ENCODE measurements at places on chromosomes 1 and 21. TPM values are rescaled to one million over a fixed set of nuclear protein-coding genes. Genes with fewer than 3 reads are reported as not detected.

OR10K1 gene
- total RNA-seq: not detected

OXCT2 gene
- total RNA-seq: 2.1 TPM

- no peak for DNase-seq
- no peak overlapping the region for H3K4me3 ChIP-seq
- no peaks in the 10 kb centered on the region for H3K36me3 ChIP-seq
Observed at GRCh38 chr1:31299365-31299764, 2.5 kb downstream of the ZCCHC17 start.

GRCh38 chr1:4308806-4309205 is 345.6 kb upstream of the AJAP1 start:
- no peak for DNase-seq
- H3K27me3 ChIP-seq: no peaks in the 10 kb centered on the region
- H3K4me3 ChIP-seq: no peak overlapping the region
- H3K27ac ChIP-seq: no peak overlapping the region
- no peaks in the 10 kb centered on the region for H3K36me3 ChIP-seq
- H3K4me1 ChIP-seq: no peaks in the 10 kb centered on the region

- H3K36me3 ChIP-seq: no peaks in the 10 kb centered on the region
- H3K27me3 ChIP-seq: no peaks in the 10 kb centered on the region
- no peak overlapping the region for H3K27ac ChIP-seq
- H3K4me3 ChIP-seq: no peak overlapping the region
- DNase-seq: peak; percentile 60
Observed at GRCh38 chr1:68442822-68443556, 6.8 kb downstream of the RPE65 start.

DNA sequence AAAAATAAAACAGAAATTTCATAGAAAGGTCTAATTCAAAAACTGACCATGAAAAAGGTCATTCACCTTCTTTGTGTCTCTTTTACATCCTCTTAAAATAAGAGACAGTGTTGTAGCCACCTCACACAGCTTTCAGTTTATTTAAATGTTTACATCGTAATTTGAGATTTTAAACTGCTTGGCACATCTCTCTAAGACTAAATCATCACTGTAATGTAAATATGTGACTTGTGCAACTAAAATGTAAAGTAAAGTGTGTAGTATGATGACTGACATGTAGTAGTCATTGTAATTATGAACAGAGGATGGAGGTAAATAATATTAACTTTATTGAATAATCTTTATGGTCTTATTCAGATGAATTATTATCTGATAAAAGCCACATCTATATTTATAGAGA is 283.9 kb downstream of the KCNT2 start:
- no peaks in the 10 kb centered on the region for H3K36me3 ChIP-seq
- H3K27ac ChIP-seq: no peak overlapping the region
- H3K27me3 ChIP-seq: no peaks in the 10 kb centered on the region
- no peak for DNase-seq
- no peaks in the 10 kb centered on the region for H3K4me1 ChIP-seq

DENND2D gene
- not detected for total RNA-seq

TOR1AIP1 gene
- total RNA-seq: 17.8 TPM

DNA sequence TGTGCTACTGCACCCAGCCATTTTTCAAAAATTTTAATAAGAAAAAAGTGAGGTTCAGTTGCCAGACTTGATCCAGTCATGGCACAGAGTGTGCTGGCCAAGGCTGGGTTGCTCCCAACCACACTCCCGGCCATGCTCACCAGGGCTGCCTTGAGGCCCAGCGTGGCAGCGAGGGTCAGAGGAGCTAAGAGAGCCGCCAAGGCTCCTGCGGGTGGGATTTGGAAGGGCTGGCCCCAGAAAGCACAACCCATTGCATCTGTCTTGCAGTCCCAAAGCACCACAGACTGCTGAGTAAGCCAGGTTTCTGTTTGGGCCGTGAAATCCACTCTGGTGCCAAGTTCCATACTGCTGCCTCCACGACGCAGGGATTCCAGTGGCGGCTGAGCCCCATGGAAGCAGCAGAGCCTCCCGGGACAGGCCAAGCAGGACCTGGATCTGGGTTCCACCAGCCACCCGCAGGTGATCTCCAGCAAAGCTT is 22.6 kb downstream of the ZBTB17 start:
- H3K36me3 ChIP-seq: no peaks in the 10 kb centered on the region
- no peaks in the 10 kb centered on the region for H3K27me3 ChIP-seq
- no peak overlapping the region for H3K4me3 ChIP-seq

DNA sequence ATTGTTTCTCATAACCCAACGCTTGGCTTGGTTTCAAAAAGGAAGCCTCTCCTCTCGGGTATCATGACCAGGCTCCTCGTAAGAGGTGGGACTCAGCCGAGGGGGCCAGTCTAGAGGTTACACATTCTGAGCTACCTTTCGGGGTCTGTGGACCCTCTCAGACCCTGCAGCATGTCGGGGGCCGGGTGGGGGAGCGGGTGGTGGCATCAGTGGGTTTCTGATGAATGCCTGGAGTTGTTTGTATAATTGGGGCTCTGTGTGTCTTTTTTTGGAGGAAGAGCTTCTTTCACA is 229.3 kb downstream of the CAMTA1 start:
- H3K4me3 ChIP-seq: no peak overlapping the region
- H3K4me1 ChIP-seq: no peaks in the 10 kb centered on the region

Data from neural progenitor cell (in vitro differentiated cells).